HFFc6 (cell line): ENCODE measurements at places on chromosomes 2 and 18. TPM values are rescaled to one million over a fixed set of nuclear protein-coding genes. Genes with fewer than 3 reads are reported as not detected.

DNA sequence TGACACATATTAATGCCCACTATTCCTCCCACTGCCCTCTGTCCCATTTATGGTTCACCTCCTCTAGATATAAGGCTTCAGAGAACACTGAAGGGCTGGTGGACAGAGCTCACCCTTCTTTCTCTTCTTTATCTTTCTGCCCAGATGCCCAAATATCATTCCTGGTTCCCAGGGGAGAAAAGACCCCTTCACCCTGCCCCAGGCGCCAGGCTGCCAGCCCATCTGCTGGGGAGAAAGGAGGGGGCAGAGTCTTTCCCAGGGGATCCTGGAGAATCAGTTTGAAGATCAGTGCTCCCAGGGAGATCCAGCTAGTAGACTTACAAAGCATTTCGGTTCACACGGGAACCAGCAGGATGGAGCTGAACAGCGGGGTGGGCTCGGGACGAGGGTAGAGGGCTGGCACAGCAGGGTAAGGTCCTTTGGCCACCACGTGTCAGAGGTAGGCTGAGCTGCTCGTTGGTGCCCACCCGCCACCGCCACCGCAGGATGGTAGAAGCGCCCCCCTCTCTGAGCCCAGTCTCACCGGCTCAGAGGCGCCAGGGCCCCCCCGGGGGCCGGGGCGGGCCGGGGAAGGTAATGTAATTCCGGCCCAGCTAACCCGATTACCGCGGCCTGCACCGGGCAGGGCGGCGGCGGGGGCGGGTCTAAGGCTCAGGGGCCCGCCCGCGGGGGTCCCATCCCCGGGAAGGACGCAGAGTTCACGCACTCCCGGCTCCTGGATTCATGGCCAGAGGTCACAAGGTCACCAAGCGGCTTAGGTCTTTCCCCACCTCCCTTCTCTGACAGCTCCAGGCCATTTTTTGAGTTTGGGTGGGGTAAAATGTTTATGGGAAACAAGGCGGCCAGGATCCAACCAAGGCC is 1.3 kb upstream of the TLX2 start:
- no peak for DNase-seq

STAT4 gene
- 0.31 to 0.79 TPM (median 0.75 TPM) in 3 replicates for total RNA-seq

CNGA3 gene
- total RNA-seq: 0.16 to 1.2 TPM (median 0.59 TPM) in 3 replicates

MOGAT1 gene
- not detected in 3 replicates for total RNA-seq

SLC30A3 gene
- total RNA-seq: not detected in 2 replicates

- DNase-seq: no peak
These were observed 107.2 kb upstream of the PARD3B start for GRCh38 chr2:204437815-204438756.

DNA sequence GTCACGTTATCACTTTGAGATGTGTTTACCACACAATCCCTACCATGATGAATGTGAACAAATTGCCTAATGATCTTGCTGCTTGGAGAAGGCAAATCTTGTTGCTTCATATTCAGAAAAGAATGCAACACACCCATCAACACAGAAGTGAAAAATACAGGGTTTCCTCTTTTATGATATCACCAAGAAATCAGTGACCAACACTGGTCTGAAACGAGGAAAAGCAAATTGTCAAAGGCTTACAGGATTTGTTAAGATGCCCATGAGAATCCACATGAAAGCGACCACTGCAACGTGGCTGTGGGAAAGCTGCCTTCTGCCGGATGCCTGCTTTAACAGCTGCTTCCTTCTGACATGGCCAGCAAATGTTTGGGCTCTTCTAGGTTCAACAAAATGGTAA is 397.6 kb upstream of the LRATD1 start:
- no peak for DNase-seq
